ENCODE measurements at places on chromosomes 6 and 20. TPM values are rescaled to one million over a fixed set of nuclear protein-coding genes. Genes with fewer than 3 reads are reported as not detected.

DNA sequence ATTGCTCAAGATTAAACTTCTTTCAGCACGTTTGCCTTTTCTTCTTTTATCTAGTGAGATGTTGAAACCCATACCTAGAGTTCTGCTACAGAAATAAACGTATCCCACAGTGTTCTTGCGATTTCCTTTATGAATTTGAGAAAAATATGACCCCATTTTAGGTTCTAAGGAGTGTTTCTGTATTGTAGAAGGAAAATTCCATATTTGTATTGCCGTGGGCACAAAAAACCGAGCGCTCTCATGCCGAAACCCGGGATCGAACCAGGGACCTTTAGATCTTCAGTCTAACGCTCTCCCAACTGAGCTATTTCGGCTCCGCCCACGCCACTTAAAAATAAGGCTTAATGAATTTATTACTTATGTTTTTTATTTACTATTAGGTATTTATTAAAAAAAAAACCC, 23.7 kb downstream of the ZNF311 start:
- peak; percentile 76 for DNase-seq

- DNase-seq: peak; percentile 72
These were observed 97.4 kb downstream of the THBS2 start for GRCh38 chr6:169156108-169156792.

DNA sequence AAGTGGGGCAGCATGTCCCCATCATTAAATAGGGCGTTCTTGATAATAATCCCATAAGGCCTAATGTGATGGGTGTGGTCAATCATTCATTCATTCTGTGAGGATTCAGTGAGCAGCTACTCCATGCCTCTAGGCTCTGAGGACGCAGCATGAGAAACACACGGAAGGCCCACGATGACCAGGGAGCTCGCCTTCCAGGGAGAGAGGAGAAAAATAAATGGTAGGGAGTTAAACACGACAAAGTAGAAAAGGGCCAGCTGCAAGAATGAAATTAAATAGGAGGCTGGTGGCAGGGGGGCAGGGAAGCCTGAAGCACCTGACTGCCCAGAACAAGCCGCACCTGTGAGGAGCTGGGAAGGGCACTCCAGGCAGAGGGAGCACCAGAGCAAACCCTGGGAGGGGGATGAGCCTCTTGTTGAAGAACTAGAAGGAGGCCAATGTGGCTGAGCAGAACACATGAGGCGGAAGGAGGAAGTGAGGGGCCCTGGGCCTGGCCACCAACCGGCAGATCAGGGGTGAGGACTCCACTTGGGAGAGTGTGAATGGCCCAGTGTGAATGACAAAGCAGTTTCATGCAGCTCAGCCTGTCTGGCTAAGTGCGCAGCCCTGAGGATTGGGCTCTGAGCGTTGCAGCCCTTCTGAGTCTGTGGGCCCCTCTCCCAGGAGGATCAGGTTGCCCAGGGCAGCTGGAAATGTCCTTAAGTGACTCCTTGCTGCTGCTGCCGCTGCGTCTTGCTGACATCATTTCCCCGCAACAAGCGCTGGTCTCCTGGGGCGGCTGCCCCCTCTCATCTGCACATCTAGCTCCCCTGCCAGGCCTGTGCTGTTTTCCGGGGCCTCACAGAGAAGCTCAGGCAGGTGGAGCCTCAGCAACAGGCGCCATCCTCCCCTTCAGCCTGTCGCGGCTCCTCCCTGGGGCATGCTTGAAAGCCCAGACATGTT, 99.9 kb downstream of the CDH26 start:
- DNase-seq: no peak

GRCh38 chr6:160455541-160456213, 107.5 kb downstream of the SLC22A3 start:
- peak; percentile 82 for DNase-seq

DNA sequence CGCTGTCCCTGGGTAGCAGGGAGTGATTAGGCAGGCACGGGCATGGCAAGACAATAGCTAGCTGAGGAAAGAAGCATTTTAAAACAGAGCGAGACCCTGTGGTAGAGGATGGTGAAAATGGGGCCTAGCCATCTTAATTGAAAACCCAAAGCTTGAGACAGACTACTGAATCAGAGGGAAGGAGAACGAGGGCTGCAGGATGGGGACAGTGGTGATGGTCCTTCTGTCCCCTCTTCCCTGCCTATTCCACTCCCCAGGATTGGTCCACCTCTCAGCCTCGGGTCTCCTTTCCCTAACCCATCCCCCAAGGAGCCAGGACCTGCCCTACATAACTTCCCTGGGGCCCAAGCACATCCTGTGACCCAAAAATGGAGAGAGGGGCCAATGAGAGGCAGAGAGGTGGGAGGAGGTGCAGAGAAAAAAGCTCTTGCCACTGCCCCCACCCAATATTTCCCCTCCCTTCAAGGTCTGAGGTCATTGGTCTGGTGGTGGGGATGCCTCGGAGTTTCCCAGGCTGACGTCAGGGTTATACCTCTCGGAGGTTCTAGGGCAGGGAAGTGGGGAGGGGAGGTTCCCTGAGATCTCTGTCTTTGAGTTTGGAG, 884 bp upstream of the CUTA start:
- no peak for DNase-seq

DNA sequence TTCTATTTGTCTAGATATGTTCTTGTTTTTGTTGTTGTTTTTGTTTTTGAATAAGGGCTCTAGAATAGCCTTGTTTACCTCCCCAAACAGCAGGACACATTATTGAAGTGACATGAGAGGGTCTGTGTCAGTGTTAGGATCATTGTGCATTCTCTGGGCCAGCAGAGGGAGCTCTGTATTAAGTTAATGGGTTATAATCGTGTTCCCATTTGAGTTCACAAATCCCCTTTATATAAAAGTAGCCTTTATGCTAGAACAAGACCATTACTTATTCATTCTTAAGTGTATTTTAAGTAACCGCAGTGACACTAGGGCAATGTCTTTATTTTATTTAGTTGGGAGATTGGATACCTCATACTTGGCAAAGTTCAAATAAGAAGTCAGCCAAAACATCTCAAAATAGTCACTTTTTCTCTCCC, 44.8 kb downstream of the STK4 start:
- DNase-seq: peak; percentile 77

GRCh38 chr6:144265390-144265789, 19.7 kb upstream of the UTRN start:
- DNase-seq: no peak

GRCh38 chr6:81939766-81940165, 187.3 kb upstream of the TENT5A start:
- DNase-seq: no peak

GRCh38 chr6:113739041-113739655, 118.0 kb upstream of the MARCKS start:
- DNase-seq: no peak

GRCh38 chr20:21019814-21020658, 86.1 kb downstream of the LINC00237 start:
- no peak for DNase-seq

DNA sequence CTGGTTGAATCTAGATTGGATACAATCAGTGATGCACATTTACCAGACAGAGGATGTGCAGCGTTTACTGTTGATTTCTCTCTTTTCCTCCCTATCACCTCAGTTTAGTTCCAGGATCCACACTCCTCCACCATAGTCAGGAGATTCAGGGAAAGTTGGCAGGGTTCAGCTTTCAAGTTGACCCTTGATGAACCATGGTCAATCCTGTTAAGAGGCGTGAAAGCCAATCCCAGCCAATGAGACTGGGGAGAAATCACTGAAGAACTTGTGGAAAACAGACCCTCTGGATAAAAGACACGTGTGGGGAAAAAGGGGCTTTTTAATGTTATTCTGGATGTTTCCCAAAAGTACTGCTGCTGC, 19.2 kb upstream of the SCP2D1 start:
- no peak for DNase-seq

GRCh38 chr6:45886776-45887175, 128.9 kb downstream of the CLIC5 start:
- DNase-seq: no peak

DNA sequence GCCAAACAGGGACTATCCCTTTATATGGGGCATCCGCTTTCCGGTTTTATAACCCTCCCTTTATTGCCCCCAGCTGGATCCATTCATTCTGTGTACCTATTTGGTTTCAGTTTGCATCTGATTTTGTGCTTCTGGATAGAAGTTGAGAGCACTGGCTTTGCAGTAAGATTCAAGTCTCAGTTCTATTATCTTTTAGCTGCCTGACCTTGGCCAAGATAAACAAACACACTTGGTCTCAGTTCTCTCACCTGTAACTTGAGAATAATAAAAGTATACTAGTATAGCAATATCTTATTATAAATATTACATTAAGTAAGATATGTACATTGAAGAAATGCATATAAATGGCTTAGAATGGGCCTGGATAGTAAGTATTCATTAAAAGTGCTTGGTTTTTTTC, 182.4 kb upstream of the TSHZ2 start:
- no peak for DNase-seq

GRCh38 chr6:27669624-27670301, 196.9 kb upstream of the ZNF184 start:
- DNase-seq: no peak

DNA sequence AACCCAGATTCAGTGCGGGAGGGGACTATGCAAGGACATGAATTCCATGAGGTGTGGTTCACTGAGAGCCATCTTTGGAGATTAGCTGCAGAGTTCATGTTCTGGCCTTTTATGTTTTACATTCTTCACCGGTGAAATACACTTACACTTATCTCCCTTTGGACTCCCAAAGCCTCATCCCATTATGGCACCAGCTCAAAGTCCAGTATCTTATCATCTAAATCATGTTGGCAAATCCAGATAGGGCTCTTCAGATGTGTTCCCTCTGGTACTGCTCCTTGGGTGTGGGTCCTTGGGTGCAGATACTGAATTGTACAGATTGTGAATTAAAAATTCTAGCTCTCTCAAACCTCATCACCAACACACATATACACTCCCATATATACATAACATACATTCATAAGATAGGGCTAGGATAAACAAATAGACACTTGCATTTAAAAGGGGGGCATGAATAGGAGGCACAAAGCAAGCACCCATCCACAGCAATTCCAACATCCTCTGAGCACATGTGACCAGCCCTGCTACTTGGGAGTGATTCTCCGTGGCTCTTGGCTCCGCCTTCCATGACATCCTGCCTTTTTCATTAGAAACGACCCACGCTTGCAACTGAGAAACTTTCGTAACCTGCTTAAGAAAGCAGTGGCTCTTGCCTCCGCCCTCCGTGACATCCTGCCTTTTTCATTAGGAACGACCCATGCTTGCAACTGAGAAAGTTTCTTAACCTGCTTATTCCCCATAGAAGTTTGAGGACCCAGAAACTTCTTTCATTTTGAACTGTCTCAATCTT, 53.6 kb upstream of the LRRC1 start:
- no peak for DNase-seq

- no peak for DNase-seq
These were observed 151.2 kb downstream of the SOBP start for GRCh38 chr6:107641071-107641470.

DNA sequence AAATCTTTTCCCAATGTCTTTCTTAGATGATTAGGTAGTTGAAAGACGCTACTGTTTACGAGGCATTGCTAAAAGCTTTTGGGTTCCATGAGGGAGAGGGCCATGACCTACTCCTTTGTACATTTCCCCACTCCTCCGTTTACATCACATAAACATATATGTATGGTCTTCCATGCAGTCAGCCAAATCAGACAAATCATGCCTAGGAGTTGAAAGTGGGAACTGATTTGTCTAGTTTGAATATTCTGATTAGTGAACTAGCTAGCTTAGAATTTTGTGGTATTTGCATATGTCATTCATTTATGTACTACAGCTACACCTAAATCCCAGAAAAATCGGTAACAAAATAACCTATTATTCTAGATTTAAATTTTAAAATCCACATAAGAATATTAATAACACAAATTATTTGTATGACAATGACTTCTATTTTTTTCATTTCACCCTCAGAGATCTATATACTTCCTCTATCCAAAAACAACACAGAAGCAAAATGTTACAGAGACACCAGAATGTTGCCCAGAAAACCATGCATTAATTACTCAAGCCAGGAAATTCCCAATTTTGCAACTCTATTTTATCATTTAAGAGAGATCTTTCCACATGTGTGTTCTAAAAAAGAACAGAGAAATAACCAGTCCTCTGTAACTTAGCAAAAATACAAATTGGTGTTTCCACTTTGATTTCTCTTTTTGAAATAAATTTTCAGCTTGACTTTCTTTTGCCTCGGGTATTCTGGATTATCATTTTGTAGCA, 231.9 kb downstream of the LAMA2 start:
- no peak for DNase-seq

DNA sequence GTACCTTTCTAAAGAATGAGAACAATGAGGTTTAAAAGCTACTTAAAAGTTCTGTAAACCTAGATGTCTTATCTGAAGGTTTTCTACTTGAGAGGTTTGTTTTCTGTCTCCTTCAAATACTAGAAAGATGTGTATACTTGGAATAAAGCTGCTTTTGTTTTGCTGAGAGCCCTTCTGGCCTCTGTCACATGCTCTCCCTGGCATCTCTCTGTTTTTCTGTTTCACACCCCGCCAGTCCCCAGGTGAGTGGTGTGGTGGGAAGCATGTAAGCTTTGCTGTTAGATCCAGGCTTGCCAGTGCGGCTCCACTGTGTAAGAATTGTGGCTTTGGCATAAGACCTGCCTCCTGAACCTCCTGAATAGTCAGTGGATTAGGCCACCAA, 56.8 kb downstream of the SNX9 start:
- DNase-seq: no peak

GRCh38 chr6:123768921-123769320, 34.7 kb upstream of the NKAIN2 start:
- DNase-seq: no peak

DNA sequence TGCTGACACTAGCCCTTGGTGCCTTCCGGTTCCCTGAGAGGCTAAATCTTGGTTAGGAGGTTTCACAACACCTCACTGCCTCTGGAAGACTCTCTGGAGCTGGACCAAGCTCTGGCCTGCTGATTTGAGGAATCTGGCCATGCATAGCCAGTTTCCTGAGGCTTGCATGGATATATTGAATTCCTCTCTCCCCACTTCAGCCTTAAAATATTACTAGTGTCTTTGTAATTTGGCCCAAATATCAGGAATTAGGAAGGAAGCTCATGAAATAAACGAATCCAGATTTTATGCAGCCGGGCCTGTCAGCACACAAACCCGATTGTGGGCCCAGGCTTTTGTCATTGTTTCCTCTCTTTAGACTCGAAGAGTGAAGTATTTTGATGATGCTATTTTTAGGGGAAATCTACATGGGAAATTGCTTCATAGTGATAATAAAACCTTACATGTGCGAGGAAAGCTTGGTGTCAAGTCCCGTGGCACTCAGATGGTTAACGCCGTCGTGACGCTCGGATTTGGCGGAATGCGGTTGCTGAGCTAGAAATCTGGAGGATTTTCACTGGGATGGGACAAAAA, 144.4 kb downstream of the PHACTR3 start:
- no peak for DNase-seq

ARFGEF3 gene
- 12.1 TPM for total RNA-seq

SPTLC3 gene
- total RNA-seq: 66.6 TPM

TMEM14B gene
- 49.0 TPM for total RNA-seq

CST9L gene
- total RNA-seq: not detected

ZSCAN9 gene
- 12.5 TPM for total RNA-seq

CPXM1 gene
- 2.0 TPM for total RNA-seq

JAG1 gene
- 212 TPM for total RNA-seq

STMND1 gene
- total RNA-seq: not detected

PRDM1 gene
- 47.7 TPM for total RNA-seq

Measured in suprapubic skin (tissue), 4 donors.